AG08395 (cell line): ENCODE measurements at places on chromosomes 6 and 20.

GRCh38 chr6:7196685-7197283, 89.0 kb downstream of the RREB1 start:
- DNase-seq = no peak

DNA sequence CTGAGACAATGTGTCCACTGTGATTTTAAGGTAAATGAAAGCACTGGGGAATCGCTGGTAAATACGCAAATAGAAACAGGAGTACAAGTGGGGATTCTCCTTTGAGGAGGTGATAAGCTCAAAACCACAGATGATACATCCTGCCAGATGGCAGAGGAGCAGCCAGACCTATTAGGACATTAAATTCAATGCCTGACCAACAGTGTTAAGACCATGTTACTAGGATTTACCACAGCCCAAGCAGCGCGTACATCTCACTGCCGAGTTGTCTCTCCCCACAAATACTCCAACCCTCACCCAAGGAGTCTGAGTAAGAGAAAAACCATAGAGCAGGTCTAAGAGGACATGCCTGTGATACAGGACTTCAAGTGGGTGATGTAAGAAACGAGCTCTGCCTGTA, 68.9 kb upstream of the TULP1 start:
- DNase-seq = no peak

DNA sequence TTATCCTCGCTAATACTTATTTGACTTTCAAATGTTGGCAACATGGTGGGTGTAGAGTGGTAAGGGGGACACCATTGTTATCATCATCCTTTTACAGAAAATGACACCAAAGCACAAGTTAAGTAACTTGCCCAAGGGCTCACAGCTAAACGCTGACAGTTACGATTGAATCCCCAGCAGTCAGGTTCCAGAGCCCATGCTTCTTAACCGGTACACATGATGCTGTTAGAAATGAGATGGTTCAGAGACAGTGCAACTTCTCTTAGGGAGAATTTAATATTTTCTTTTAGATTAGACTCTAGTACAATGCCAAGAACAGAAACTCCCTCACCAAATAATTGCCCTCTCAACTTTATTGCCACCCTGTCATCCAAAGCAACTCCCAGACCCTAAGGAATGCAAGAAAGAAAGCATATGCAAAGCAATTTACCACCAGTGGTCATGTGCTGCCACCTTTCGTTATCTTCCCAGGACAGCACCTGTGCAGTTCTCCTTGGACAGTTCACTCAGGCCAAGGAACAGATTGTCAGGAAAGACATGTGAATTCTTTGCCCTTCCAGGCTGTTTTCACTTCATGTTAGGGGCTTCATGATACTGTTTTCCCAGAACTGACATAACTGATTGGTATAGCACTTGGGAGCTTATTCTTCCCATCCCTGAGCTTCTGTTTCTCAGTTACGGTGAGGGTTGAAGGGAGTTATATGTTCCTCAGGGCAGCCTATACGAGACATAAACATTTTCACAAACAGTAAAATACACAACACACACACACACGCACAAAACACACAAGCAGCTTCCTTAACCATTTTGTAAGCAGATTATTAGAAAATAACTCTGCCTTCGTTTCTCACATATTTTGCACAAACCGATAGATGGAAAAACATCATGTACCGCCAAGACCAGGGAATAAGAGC, 5.1 kb downstream of the HLA-DMA start:
- peak; percentile 37 for DNase-seq

- DNase-seq = no peak
Measured at GRCh38 chr6:98601716-98602115, 232.7 kb upstream of the POU3F2 start.

GRCh38 chr6:72595812-72596211, 26.1 kb upstream of the KCNQ5 start:
- no peak for DNase-seq
